ENCODE measurements at places on chromosomes 12 and 14.

- no peak for DNase-seq
These were observed 4.1 kb downstream of the KCNC2 start for GRCh38 chr12:75205558-75205957.

DNA sequence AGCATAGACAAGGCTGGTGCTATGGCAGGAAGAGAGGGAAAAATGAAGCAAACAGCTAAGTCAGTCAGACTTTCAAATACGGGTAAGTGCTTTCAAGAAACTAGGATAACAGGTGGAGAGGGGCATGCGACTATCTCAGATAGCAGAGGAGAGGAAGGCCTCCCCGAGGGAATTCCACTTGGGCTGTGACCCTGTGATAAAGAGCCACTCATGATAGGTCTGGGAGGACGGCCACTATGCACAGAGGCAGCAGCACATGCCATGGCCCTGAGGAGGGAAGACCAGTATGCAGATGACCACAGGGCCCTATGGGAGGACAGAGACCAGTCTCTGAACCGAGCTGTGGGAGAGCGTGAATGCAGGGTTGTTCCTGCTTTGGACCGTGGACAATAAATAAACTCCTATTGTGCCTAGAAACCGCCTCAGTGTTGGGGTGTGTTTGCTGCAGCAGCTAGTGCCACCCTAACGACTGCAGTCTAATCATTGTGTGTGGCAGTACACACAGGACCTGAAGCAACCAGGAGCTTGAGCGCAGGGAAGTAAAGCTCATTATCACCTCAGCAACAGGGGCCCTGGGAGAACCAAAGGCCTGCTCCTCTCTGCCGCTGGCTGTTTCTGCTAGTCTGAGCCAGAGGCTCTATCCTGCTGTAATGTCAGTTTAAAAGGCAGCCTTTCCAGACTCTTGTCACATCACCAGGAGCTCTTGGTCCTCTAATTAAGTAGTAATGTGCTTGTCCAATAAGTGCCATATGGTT is 119.1 kb downstream of the CACNA1C start:
- DNase-seq, result no peak

GRCh38 chr12:22797701-22798100 is 172.7 kb downstream of the ETNK1 start:
- DNase-seq, result no peak

GRCh38 chr12:99985631-99986030 is 895 bp upstream of the ANKS1B start:
- DNase-seq, result no peak

DNA sequence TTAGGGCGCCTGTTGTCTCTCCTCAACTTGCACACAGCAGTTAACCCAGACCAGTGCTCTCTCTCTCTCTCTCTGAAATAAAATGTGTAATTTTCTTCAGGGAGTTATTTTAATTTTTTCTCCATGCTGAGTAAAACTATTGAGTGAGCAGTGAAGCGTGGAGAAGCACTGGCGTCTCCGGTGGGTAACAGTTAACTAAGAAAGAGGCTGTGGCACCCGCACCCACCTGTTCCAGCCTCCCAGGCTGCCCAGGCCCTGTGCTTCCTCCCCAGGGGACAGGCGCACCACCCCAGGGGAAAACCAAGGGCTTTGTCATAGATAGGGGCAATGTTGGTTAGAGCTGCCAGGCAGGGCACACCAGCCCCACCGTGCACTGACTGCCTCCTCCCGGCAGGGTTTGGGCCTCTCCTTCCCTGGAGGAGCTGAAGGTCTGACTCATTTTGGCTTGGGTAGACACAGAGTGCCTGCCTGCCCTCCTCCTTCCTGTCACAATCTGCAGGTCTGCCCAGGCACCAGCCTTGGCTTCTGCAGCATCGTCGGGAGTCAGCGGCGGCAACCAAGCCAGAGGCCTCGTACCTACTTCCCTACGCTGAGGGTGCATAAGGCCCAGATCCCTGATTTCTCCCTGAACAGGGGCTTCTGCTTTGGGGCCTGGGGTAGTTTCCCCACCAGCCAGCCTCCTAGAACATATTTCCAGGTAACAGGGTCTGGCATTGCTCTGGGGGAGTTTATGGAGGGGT is 3.9 kb downstream of the HOXC5 start:
- DNase-seq, result no peak

GRCh38 chr12:85277191-85277590 is 2.8 kb upstream of the ALX1 start:
- DNase-seq, result no peak

- no peak for DNase-seq
These were observed 54.4 kb downstream of the PELI2 start for GRCh38 chr14:56172571-56172971.

DNA sequence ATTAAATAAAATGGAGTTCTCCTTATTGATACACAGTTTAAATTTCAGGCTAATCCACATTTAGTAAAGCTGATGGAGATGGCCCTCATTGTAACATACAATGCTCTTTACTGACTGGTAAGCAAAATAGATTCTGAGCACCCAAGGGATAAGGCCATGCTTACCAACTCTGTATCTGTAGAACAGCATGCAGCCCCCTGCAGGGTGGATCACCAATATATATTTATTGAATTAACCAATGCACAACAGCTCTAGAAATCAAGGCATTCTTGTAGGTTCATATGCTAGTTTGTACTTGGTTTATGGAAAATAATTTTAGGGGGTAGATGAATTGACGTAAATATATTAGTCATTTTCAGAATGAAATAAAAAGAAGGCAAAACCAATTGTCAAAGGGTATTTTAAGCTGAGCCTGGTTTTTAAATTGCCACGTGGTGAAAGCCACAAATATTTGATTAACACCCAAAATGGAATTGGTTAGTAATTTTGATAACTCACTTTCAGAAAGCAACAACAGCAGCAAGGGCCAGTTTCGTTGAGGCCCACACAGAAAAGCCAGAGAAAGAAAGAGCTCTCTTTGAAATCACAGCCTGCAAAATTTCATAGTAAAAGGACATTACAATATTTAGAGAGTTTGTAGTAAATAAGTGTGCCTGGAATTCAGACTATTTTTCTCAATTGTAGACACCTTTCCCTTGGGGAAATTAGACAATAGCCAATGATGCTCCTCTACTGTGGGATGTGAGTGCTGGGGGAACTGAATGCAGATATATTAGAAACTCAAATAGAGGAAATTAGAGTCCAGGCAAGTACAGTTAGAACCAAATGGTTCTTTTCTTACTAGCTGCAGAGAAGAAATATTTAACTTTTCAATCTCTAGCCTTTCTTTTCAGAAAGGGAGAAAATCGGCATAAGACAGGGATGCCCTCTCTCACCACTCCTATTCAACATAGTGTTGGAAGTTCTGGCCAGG is 216.2 kb upstream of the ABCD2 start:
- no peak for DNase-seq

- no peak for DNase-seq
These were observed 8.6 kb downstream of the COPZ1 start for GRCh38 chr12:54333420-54334034.

DNA sequence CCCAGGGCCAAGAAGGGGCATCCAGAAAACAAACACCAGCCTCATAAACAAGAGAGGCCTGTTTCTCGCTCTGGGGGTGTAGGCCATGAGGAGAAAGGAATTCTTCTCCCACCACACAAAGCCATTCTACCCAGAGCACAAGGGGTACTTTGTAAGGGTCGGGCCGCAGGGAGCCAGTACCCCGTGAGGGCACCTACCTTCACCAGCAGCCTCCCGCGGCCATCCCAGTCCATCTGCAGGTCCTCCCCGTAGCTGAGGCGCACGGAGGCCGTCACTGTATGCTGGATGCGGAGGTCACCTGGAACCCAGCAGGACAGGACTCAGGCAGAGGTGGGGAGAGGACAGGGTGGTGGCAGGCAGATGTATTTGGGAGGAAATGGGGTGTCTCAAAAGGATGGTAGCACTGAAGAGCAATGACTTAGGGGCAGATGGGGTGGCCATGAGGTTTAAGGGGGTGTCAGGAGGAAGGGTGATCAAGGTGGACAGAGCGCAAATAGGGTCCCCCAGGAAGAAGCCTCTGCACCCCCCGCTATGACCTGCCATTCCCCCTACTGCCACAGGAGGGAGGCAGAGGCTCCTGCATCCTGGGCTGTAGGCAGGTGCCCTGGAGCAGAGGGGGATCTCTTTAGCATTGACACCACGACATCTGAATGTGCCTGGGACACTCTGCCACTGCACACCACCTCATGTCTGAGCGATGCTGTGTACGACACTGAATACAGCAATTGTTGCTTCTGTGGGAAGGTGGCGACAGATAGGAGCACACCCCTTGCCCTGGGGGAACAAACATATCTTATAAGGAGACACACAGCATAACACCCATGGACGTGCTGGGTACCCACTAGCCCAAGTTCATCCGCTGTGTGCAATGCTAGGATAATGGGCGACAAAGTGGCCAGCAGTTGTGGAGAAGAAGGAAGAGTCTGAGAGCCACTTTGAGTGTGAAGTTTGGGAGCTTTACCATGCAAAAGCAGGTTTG is 61.4 kb downstream of the VWF start:
- peak; percentile 34 for DNase-seq

GRCh38 chr12:46144433-46144832 is 124.4 kb downstream of the SLC38A1 start:
- DNase-seq, result no peak

DNA sequence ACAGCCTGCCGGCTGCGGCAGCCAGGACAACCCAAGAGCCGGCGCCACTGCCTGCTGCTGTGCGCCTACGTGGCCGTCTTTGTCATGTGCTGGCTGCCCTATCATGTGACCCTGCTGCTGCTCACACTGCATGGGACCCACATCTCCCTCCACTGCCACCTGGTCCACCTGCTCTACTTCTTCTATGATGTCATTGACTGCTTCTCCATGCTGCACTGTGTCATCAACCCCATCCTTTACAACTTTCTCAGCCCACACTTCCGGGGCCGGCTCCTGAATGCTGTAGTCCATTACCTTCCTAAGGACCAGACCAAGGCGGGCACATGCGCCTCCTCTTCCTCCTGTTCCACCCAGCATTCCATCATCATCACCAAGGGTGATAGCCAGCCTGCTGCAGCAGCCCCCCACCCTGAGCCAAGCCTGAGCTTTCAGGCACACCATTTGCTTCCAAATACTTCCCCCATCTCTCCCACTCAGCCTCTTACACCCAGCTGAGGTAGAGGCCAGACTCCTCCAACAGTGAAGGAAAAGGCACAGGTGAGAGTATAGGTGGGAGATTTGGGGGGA is 10.3 kb downstream of the ZBTB39 start:
- no peak for DNase-seq

- no peak for DNase-seq
These were observed 30.9 kb upstream of the IRF2BPL start for GRCh38 chr14:77059276-77059915.

- no peak for DNase-seq
These were observed 40.1 kb downstream of the ZNF664 start for GRCh38 chr12:124013073-124013472.

DNA sequence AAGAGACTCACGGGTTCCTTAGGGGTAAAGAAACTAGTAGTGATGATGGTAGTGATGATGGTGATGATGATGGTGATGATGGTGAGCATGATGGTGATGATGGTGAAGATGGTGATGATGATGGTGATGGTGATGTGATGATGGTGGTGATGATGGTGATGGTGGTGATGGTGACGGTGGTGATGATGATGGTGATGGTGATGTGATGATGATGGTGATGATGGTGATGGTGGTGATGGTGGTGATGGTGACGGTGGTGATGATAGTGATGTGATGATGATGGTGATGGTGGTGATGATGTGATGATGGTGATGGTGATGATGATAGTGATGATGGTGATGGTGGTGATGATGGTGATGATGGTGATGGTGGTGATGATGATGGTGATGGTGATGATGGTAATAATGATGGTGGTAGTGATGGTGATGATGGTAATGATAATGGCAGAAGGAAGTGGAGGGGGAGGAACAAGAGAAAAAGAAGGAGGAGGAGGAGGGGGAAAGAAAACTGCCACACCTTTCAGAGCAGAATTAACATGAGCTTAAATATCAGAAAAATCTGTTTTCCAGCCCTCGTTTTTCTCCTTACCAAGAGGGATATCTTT is 85.5 kb downstream of the FZD10 start:
- no peak for DNase-seq

DNA sequence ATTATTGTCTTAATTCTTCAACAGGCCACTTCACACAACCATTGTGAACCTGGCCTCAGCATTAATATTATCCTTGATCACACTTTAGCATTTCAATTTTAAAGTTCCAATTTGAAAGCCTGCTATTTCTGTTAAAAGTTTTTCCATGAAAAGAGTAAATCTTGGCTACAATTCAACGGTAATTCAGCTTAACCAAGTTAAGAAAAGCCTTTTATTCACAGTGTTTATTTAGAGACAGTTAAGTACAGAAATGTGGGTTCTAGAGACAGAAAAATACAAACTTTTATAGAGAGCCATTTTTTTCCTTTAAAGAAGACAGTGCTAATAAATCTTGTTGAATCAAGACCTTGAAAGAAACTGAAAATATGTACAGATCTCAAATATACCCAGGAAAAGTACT is 103.9 kb downstream of the NPAS3 start:
- no peak for DNase-seq

- DNase-seq, result peak; percentile 70
These were observed 52.5 kb downstream of the C12orf75 start for GRCh38 chr12:105382771-105383622.

- DNase-seq, result no peak
These were observed 466.0 kb downstream of the RAD51B start for GRCh38 chr14:68285421-68286179.

DNA sequence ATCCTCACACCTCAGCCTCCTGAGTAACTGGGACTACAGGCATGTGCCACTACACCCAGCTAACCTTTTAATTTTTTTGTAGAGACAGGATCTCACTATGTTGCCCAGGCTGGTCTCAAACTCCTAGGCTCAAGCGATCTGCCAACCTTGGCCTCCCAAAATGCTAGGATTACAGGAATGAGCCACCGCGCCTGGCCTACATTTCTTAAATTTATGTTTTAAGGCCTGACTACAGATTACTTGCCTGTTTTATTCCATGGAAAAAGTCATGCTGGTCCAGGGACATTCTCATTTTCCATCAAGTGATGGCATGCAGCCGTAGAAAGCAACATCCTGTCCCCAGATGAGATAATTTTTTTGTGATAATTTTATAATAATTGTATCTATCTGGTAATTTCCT is 6.1 kb downstream of the CD9 start:
- DNase-seq, result no peak

GRCh38 chr14:71403656-71404055 is 496.4 kb downstream of the PCNX1 start:
- peak; percentile 12 for DNase-seq

DNA sequence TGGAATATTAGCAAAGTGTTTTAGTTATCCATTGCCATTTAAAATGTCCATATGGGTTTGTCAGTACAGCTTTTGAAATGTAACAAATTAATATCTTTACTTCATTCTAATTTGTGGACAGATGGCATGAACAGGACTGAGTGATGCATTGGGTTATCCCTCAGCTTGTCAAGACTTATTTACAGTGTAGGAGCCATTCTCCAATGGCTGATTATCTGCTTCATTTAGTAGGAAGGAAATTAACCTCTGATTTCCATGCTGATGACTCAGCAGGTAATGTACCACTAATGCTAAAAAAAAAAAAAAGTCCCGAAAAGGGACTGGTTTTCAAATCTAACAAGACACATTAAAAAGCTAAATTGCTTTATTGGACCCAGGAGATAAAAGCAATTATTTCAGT is 1149.0 kb upstream of the USP15 start:
- no peak for DNase-seq

Measured in NCI-H1694 (cell line).